ENCODE measurements at places on chromosomes 5 and 9. TPM values are rescaled to one million over a fixed set of nuclear protein-coding genes. Genes with fewer than 3 reads are reported as not detected.

PDLIM4 gene
- 132 TPM for total RNA-seq

TMEM215 gene
- not detected for total RNA-seq

PTGS1 gene
- 0.33 TPM for total RNA-seq

IL5 gene
- total RNA-seq: not detected

CD180 gene
- total RNA-seq: not detected

DMGDH gene
- total RNA-seq: not detected

ADGRD2 gene
- not detected for total RNA-seq

EIF4E1B gene
- not detected for total RNA-seq

LURAP1L gene
- 5.9 TPM for total RNA-seq

SLC6A7 gene
- not detected for total RNA-seq

CD274 gene
- 2.3 TPM for total RNA-seq

IRX1 gene
- 66.8 TPM for total RNA-seq

LCN15 gene
- not detected for total RNA-seq

GARIN3 gene
- not detected for total RNA-seq

IRX4 gene
- not detected for total RNA-seq

ROPN1L gene
- 3.9 TPM for total RNA-seq

ARSB gene
- total RNA-seq: 5.5 TPM

TAF11L3 gene
- total RNA-seq: not detected

SIT1 gene
- not detected for total RNA-seq

TAF1L gene
- not detected for total RNA-seq

CCNJL gene
- total RNA-seq: under 0.01 TPM

BAAT gene
- not detected for total RNA-seq

MAMDC4 gene
- total RNA-seq: 3.0 TPM

CDH18 gene
- 4.7 TPM for total RNA-seq

SLC28A3 gene
- total RNA-seq: 2.0 TPM

PCDHB15 gene
- 0.39 TPM for total RNA-seq

TRPM6 gene
- total RNA-seq: not detected

PCDHB16 gene
- 0.11 TPM for total RNA-seq

CHSY3 gene
- 9.5 TPM for total RNA-seq

ECSCR gene
- total RNA-seq: not detected

ZNF366 gene
- 0.39 TPM for total RNA-seq

PRLR gene
- total RNA-seq: 25.5 TPM

CSF1R gene
- 46.7 TPM for total RNA-seq

LRRC70 gene
- 0.65 TPM for total RNA-seq

BNC2 gene
- total RNA-seq: 32.6 TPM

SPATA31A6 gene
- not detected for total RNA-seq

FLT4 gene
- total RNA-seq: under 0.01 TPM

HSPB3 gene
- total RNA-seq: not detected

SMIM33 gene
- total RNA-seq: not detected

LPAR1 gene
- total RNA-seq: 17.9 TPM

OTP gene
- total RNA-seq: not detected

PCDHB3 gene
- 0.39 TPM for total RNA-seq

FBP1 gene
- not detected for total RNA-seq

RNF208 gene
- total RNA-seq: not detected

ALG2 gene
- total RNA-seq: 42.1 TPM

SCGB3A1 gene
- total RNA-seq: not detected

FAM81B gene
- total RNA-seq: not detected

BTNL8 gene
- total RNA-seq: not detected

CAMK2A gene
- total RNA-seq: 0.79 TPM

BASP1 gene
- total RNA-seq: 7.1 TPM

MACIR gene
- 9.0 TPM for total RNA-seq

ARID3C gene
- total RNA-seq: not detected

STPG3 gene
- total RNA-seq: not detected

CSNK1A1 gene
- total RNA-seq: 323 TPM

All from placental epithelial cell (primary cell).